Right lobe of liver (tissue), 6 donors: ENCODE measurements at places on chromosomes 4 and X. TPM values are rescaled to one million over a fixed set of nuclear protein-coding genes. Genes with fewer than 3 reads are reported as not detected.

GRCh38 chrX:12118134-12118533 lies 20.1 kb upstream of the FRMPD4 start:
- no peaks in the 10 kb centered on the region for H3K36me3 ChIP-seq
- no peak overlapping the region for H3K27ac ChIP-seq
- H3K4me1 ChIP-seq, result no peaks in the 10 kb centered on the region
- DNase-seq, result no peak
- peaks cover 5% of the 10 kb centered on the region for H3K27me3 ChIP-seq

DNA sequence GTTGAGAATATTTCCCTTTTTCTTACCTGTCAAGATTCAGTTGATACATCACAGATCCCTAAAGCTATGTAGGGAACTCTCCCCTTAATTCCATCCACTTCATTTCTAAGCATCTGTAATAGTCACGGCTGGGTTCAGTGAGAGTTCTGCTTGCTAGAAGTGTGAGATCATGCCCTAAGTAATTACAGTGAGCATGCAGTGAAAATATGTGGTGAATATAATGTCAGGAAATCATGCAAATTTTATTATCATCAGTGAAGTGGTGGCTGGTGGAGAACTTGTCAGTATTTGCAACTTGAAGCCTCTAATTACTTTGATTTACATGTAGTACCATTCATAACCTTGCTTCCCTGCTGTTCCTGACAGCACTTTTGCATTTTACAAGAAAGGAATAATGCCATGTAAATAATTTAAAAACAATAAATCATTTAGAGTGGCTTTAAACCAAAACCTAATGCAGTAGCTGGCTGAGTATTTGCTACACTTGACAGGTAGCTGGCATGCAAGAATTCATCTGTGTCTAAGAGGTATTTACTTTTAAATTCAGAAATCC lies 28.3 kb upstream of the CFAP299 start:
- H3K27ac ChIP-seq, result no peak overlapping the region
- peaks cover 5% of the 10 kb centered on the region for H3K27me3 ChIP-seq
- H3K36me3 ChIP-seq, result no peaks in the 10 kb centered on the region
- DNase-seq, result no peak

- H3K4me3 ChIP-seq, result no peak overlapping the region
- H3K27ac ChIP-seq, result no peak overlapping the region
- no peaks in the 10 kb centered on the region for H3K36me3 ChIP-seq
- no peak for DNase-seq
- no peaks in the 10 kb centered on the region for H3K4me1 ChIP-seq
These were observed 274.6 kb upstream of the GALNTL6 start for GRCh38 chr4:171538601-171539100.

GRCh38 chr4:78552389-78553042 lies 946 bp downstream of the ANXA3 start:
- no peaks in the 10 kb centered on the region for H3K4me1 ChIP-seq
- no peak overlapping the region for H3K4me3 ChIP-seq
- no peaks in the 10 kb centered on the region for H3K36me3 ChIP-seq
- no peaks in the 10 kb centered on the region for H3K27me3 ChIP-seq

ERVMER34-1 gene
- 0.20 TPM for total RNA-seq

DNA sequence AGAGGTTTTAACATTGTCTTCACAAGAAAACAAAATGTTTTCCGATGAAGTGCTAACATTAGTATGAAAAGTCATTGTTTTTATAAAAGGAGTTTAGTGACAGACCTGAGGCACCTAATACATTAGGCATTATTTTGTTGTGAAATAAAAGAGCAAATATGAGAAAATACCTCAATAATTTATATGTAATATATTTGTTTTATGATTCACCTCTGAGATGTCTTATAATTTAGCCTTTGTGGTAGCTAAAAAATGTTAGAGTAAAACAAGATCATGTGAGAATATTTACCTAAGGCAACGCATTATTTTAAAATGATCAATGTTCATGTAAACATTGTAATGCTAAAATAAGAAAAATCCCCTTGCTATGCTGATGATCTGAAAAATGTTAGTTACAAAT lies 100.9 kb upstream of the WDFY3 start:
- no peak overlapping the region for H3K4me3 ChIP-seq
- no peaks in the 10 kb centered on the region for H3K36me3 ChIP-seq
- no peaks in the 10 kb centered on the region for H3K27me3 ChIP-seq
- no peak overlapping the region for H3K27ac ChIP-seq

DNA sequence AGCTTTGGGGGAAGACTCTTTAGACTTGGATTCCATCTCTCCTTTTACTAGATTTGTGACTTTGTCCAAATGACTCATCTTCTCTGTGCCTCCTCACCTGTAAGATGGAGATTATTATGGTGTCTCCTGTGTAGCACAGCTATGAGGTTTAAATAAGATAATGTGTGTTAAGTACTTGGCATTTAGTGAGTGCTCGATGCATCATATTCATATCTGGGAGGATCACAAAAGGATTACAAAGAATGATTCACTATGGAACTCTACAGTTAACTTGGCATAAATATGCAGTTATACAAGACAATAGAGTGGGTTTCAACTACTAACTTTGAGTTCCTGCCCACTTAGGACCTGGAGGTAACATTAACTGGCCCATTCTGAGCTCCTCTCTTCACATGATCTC lies 2.3 kb downstream of the GBA3 start:
- no peaks in the 10 kb centered on the region for H3K27me3 ChIP-seq
- DNase-seq, result no peak
- peaks cover 11% of the 10 kb centered on the region for H3K4me1 ChIP-seq
- no peaks in the 10 kb centered on the region for H3K36me3 ChIP-seq
- peak overlapping the region; percentile 83 for H3K27ac ChIP-seq

DNA sequence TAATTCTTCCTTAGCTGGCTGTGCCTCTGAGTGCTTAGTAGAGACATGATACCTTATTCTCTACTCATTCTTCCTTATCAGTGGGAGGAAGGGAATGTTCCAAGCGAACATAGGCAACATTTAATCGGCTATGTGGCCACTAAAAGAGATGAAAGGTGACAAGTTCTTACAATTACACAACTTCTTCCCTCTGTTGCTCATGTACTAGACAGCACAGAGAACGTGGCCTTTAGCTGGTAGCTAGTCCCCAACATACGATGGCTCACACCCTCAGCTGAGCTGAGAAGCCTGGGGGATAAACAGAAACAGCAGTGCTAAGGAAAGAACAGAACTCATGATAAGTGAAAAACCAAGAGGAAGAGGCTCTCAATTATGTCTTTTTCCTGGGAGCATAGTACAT lies 52.2 kb downstream of the APOO start:
- H3K4me3 ChIP-seq, result no peak overlapping the region
- H3K27ac ChIP-seq, result no peak overlapping the region
- no peak for DNase-seq
- no peaks in the 10 kb centered on the region for H3K36me3 ChIP-seq
- no peaks in the 10 kb centered on the region for H3K4me1 ChIP-seq

GRCh38 chrX:56787734-56788152 lies 58.7 kb downstream of the NBDY start:
- no peaks in the 10 kb centered on the region for H3K4me1 ChIP-seq
- H3K4me3 ChIP-seq, result no peak overlapping the region

DNA sequence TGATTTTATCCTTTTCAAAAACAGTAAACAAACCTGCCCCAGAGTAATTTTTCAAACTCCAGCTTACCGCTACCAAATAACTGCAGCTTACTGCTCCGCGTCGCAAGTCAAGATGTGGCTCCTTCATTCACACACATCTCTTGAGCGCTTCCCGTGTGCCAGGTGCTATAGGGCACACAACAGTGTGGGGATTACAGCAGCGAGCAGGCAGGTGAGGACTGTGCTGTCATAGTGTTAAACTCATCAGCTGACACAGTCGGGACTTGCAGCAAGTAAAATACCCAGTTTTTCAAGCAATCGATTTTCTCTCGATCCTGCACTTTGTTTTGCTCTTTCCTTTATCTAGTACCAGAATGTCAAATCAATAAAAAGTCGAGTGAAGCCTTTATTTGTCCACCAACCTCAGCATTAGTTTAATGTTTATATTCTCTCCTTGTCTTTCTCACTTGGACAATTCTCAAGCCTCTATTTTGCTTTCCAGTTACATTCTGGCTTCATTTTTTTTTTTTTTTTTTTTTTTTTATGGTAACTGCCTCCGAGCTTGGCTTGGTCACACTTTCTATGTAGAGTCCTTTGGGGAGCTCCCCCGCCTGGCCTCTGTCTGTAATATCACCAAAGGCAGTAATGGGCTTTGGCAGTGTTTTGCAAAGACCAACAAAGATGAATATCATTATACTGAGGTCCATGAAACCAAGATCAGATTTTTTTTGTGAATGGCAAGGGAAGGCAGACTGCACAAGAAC lies 8.3 kb upstream of the ASB5 start:
- H3K4me3 ChIP-seq, result peak overlapping the region; percentile 41
- H3K27me3 ChIP-seq, result no peaks in the 10 kb centered on the region
- H3K36me3 ChIP-seq, result no peaks in the 10 kb centered on the region

- H3K27me3 ChIP-seq, result no peaks in the 10 kb centered on the region
- no peak overlapping the region for H3K27ac ChIP-seq
- no peaks in the 10 kb centered on the region for H3K4me1 ChIP-seq
- H3K4me3 ChIP-seq, result no peak overlapping the region
- DNase-seq, result no peak
These were observed 442.2 kb downstream of the PABPC4L start for GRCh38 chr4:133759428-133759827.
